ENCODE measurements at places on chromosomes 11 and 22.

DNA sequence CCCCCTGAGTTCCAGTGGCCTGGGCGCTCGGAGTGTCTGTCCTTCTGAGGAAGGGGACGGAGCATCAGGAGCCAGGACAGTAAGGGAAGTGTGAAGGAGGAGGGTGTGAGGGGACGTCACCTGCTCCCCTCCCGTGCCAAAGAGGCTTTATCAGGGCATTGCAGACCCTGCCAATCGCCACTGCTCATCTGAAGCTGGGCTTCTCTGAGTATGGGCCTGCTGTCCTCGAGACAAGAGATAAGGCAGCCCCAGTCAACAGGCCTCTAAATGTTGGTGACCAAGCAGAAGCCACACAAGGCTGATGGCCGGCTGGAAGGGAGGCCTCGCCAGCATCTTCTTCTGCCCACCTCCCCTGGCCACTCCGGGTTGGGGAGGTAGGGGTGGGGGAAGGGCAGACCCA is 29.8 kb downstream of the LIF start:
- DNase-seq = no peak

DNA sequence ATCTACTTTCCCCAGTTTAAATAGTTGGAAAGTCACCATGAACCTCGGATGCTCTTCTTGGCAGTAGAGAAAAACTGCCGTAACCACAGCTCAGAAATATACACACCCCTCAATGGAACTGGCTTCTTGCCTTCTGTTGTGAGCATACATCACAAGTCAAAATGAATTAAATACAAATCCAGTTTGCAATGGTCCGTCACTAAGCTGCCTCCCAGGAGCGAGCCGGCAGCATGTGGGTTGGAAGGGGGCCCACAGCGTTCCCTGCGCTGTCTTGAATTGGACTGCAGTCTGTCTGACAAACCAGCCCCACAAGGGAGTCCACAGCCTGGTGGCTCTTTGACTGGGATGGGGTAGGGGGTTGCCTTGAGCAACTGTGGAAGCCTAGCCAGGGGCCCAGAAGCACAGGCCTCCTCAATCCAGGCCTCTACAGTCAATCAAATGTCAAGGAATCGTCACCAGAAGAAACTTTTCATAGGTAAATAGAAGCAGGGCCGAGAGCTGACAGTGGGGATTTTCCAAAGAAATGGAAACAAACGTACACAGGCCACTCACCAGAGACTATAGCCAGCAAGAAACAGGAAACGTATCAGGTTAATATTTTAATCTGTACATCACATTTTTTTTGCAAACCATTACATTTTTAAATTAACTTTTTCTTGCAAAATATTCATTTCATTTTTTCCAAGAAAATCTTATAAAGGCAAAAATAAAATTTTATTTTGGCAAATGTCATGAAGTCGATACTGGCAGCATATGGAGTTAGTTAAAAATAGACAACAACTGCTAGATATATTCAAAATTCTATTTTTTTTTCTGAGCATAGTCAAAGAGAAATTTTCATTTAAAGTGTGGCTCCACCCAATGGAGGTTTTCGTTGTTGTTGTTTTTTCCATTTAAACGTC is 38.5 kb downstream of the C11orf58 start:
- no peak for DNase-seq

DNA sequence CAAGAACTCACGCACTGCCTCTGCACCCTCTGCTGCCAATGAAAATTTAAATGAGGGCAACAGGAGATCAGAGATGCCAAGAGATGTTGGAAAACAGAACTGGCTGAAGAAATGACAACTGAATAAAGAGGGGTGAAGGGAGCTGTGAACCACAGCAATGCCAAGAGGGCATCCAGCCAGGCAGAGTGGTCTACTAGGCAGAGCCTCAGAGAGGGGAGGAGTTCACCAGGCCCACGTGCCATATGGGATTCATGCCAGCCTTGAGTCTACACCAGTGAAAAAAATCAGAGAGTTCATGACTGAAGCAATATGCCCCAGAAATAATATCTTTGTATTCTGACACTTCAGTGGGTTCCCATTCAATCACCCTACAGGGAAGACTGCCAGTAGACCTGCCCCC is 4.4 kb downstream of the APOL2 start:
- DNase-seq = no peak

GRCh38 chr11:96306933-96307775 is 35.8 kb downstream of the MAML2 start:
- no peak for DNase-seq

DNA sequence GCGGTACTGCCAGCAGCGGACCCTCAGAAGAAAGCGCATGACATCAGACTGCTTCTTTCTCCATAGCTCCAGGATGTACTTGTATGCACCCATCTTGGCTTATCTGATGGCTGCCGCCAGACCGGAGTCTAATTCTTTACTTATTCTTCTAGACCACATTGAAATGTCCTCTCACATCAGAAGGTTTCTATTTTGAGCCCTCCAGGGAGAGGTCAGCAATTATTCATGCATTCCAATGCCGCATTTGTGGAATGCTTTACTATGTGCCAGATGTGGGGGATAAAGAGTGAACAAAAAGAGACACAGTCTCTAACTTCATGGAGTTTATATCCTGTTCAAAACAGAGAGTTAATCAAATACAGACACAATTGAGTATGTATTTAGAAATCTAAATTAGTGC is 230.1 kb downstream of the MIAT start:
- DNase-seq = no peak

DNA sequence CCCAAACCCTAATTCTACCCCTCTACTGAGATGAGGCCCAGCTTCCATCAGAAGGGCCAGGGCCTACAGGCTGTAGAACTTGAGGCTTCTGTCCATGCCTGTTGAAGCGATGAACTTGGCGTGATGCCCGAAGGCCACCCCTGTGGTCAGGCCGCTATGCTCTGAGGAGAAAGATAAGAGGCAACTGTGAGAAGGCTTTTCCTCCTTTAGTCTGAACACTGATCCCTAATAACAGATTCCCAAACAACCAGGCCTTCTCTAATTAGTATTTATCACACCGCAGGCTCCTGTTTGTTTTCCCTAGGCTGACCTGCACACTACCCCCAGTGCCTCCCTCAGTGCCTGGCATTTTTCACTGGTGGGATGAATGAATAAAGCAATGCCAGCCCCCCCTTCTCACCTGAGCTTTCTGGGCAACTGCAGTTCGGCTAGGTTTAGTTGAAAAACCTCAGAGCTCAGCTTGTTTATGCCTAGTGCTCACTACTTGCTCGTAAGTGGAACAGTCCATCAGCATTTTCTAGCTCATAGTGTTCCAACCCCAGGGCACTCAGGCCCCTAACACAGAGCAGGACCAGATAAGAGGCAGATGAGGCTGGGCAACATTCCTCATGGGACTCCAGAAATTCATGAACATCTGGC is 15.2 kb downstream of the PRPF19 start:
- no peak for DNase-seq

GRCh38 chr11:112459001-112459400 is 198.3 kb upstream of the PLET1 start:
- DNase-seq = no peak

DNA sequence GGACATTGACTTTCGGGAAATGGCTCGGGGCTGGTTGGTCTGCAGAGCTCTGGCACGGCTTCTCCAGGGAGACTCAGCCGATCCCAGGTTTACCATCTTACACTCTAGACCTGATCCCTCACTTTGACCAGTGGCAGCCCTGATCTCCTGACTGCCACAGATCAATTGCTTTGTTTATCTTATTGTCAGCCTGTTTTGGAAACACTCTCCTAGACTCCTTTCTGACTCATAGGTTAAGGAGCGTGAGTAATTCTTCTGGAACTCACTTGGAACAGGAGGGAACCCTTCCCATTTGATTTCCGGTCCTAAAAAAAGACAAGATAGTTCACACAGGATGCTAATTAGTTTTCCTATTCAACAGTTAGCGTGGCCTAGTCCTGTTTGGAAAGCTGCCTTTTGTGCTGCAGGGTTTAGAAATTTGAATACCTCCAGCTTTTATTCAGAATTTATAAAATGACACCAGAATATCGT is 16.0 kb upstream of the BMAL1 start:
- DNase-seq = no peak

DNA sequence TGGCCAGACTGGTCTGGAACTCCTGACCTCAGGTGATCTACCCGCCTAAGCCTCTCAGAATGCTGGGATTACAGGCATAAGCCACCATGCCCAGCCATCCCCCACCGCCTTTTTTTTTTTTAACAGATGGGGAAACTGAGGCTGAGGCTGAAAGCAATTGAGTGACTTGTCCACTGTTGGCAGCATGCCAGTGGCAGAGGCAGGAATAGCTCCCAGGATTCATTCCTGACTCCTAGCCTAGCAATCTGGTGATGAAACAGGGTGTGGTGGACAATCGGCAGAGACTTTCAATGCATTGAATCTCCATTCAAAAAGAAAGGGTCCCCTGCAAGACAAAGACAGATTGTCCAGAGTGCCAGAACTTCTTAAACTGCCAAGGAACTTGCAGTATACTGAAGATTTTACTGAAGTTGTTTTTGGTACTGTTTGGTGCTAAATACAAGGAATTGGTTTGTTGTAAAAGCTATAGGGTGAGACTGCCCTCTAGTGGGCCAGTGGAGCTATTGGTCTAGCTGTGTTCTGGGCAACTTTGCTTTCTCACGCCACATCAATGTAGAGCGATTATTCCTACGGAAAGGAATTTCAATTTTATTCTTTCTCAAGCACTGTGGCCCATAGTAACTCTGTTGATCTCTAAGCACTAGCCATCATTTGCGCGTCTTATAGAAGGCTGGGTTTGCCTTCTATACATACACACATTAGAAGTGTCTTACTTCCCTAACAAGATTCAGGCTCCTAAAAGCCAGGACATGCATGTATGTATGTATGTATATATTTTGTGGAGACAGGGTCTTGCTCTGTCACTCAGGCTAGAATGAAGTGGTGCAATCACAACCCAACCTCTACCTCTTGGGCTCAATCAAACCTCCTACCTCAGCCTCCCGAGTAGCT is 21.0 kb downstream of the C22orf31 start:
- DNase-seq = no peak

DNA sequence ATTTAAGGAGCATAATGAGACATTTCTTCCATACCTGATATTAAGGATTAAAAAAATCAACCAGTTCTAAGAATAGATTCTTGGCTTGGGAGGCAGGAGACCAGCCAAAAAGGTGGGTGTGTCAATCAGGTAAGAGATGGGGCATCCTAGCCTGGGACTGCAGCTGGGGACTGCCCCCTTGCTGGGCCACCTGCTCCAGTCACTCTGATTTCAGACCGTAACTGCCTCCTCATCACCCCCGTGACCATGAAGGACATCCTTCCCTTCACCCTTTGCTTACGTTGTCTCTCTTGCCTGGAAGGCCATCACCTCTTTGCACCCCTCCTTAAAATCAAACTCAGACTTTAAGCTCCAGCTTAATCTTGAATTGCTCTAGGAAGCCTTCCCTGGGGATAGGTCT is 17.9 kb downstream of the PTPN5 start:
- no peak for DNase-seq

- no peak for DNase-seq
Observed at GRCh38 chr22:28341001-28341400, 338.6 kb downstream of the TTC28 start.

- DNase-seq = no peak
Observed at GRCh38 chr11:72826191-72826941, 12.2 kb downstream of the ATG16L2 start.

DNA sequence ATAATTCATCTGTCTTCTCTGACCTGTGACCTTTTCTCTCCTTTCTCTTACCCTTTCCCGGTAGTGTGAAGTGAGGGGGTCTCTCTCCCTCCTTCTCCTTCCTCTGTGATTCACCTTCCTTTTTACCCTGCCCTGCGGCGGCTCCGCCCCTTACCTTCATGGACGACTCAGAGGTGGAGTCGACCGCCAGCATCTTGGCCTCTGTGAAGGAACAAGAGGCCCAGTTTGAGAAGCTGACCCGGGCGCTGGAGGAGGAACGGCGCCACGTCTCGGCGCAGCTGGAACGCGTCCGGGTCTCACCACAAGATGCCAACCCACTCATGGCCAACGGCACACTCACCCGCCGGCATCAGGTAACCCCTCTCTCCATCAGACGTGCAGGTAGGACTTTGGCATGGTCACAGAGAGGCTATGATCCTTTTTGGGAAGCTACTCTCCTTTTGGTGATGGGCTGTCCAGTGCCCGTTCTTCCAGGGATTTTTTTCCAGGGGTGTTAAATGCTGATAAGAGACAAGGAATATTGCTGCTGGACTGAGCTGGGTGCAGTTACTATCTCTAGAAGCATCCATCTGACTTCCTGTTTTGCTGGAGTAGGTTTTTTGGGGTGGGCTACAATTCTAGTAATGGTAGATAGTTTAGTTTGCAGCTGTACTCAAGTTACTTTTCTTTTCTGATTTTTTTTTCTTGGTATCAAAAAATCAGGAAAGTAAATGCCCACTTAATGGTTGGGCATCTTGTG is 29.9 kb downstream of the CTNND1 start:
- DNase-seq = no peak

GRCh38 chr11:116825854-116826750 is 3.0 kb upstream of the APOA4 start:
- DNase-seq = no peak

DNA sequence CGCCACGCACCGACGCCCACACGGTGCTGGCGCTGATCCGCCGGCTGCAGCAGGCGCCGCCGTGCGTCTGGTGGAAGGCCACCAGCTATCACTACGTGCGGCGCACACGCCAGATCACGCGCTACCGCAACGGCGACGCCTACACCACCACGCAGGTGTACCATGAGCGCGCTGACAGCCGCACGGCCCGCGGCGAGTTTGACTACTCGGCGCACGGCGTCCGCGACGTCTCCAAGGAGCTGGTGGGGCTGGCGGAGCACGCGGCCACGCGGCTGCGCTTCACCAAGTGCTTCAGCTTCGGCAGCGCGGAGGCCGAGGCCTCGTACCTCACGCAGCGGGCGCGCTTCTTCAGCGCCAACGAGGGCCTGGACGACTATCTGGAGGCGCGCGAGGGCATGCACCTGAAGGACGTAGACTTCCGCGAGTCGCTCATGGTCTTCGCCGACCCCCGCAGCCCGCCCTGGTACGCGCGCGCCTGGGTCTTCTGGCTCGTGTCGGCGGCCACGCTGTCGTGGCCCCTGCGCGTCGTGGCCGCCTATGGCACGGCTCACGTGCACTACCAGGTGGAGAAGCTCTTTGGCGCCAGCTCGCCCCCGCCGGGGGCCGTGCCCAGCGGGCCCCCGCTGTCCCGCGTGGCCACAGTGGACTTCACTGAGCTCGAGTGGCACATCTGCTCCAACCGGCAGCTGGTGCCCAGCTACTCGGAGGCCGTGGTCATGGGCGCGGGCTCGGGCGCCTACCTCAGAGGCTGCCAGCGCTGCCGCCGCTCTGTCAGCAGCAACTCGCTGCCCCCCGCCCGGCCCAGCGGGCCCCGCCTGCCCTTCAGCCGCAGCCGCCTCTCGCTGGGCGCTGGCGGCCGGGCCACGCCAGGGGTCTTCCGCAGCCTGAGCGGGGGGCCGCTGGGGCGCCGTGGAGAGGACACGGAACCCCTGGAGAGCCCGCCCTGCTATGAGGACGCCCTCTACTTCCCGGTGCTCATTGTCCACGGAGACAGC is 3.2 kb downstream of the TMEM151A start:
- no peak for DNase-seq

- no peak for DNase-seq
Observed at GRCh38 chr11:112410325-112410724, 149.7 kb upstream of the PLET1 start.

GRCh38 chr22:24117942-24118341 is 63.3 kb upstream of the SUSD2 start:
- no peak for DNase-seq

Data from NCI-H1930 (cell line).